ENCODE measurements at places on chromosomes 2 and 18.

GRCh38 chr2:174688079-174688478, 76.2 kb downstream of the CHRNA1 start:
- DNase-seq, result no peak

GRCh38 chr2:219079417-219079816, 18.7 kb upstream of the IHH start:
- DNase-seq, result no peak

- no peak for DNase-seq
These were observed 5.9 kb downstream of the GALR1 start for GRCh38 chr18:77255426-77256105.

- no peak for DNase-seq
These were observed 427.1 kb downstream of the RND3 start for GRCh38 chr2:150060341-150060740.

DNA sequence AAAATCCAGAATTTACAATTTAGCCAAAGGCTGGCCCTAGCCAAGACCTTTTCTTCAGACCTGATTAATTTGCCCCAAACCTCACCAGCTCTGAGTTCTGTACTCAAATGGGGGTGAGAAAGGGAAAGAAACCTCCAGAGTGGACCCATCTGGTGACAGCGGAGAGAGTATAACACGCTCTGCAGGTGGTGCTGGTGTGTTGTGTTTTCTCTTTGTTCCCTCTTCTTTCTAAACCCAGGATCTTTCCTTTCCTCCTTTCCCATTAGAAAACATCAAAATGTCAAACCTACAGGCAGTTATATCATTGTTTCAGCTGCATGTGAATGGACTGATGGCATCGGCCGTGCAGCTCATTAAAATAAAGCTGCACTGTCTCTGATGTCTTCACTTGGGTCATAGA, 253.2 kb upstream of the SP5 start:
- no peak for DNase-seq

All from AG09319 (cell line).